Suprapubic skin (tissue), 4 donors: ENCODE measurements at places on chromosomes 3 and 15. TPM values are rescaled to one million over a fixed set of nuclear protein-coding genes. Genes with fewer than 3 reads are reported as not detected.

DNA sequence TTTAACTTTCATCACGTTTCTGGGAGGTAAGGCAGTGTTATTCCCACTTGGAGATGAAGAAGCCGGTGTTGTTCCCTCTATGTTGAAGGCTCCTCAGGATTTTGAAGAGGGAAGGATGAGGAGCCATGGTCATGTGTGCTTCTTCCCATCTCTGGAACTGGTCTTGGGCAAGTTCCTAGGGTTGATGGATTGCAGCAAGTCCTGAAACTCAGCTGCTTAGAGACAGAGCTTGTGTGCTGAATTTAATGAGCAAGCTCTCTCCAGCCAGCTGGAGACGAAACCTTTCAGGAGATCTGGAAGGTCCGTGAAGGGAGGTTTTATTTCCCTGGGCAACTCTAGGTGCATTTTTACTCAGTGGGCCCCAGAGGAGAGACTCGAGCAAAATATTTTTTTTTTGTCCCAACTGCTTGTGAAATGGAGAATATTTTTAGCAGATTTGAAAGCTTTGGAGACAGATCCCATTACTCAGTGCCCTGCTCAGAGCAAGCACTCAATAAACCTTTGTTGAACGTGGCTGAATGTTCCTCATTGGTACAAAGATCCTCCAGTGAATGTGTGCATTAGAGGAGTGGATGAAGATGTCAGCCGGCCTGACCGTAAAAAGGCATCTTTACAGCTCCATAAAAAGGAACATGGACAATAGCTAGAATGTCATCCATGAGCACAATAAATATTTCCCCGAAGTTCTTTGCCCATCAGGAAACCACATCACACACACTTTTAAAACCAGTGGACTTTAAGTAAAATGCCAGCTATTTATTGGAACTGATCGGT is 55.6 kb upstream of the RGMA start:
- DNase-seq = no peak

DNA sequence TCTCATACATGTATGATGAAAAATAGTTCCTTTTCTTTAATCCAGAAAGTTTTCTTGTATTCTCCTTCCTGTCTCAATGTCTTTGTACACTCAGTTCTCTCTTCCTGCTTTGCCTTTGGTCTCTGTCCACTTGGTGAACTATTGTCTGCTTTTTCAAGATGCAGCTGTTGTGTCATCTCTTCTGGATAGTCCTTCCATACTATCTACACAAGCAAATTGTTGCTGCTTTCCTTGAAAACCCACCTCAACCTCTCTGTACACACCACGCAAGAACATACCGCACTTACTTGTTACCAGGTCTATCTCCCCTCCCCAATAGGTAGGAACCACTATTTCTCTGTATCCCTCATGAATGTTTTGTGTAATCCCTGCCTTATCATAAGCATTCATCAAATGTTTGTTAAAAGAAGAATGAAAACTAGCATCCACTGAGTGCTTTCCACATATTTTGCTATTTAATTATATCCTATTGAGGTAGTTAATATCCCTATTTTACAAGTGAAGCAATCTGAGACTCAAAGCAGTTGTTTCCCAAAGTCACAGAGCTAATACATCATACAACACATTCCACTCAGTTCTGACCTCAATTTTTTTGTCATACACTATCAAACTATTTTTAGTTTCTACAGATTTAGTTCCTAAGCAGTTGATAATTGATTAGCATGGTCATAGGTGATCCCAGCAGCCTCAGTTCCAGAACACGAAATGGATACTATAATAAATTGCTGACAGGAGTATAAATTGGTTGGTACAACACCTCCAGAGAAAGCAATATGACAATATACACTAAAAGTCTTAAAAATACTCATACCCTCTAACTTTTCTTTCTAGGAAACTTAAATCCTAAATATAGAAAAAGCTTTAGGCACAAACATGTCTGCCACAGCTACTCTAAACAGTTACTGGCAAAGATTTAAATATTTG is 19.6 kb downstream of the HACL1 start:
- DNase-seq = no peak

DNA sequence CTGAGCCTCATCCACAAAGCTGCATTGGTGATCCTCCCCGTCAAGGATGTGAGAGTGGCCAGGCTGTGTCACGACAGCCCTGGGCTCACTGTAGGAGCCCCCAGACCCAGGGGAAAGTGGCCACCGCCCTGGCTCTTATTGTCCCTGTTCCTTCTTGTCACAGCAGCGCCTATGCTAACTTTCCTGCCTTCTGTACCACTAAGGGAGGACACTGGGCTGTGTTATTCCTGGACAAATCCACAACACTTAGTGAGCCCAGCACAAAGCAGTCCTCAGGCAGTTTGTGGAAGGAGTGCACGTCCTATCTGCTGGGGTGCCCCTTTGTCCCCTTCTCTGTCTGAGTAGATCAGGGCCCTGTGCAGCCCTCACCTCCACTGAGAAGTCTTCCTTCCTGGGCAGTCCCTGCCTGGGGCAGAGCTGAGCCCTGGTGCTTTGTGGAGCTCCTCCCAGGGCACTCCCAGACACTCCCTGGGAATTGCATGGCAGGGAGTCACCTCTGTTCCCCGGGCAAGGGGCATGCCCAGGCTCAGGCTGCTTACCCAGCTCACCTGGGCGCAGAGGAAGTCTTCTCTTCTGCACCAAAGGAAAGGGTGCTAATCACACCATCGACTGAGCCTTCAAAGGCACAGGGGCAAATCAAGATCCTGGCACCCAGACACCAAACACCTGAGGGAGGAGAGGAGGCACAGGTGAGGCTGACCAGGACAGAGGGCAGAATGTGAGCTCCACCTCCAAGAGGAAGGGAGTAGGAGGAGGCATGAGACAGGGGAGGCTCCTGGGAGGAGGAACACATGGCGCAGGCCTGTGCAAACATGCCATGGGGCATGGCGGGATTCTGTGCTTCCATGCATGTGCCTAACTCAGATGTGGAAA is 138.7 kb downstream of the KLF13 start:
- DNase-seq = peak; percentile 68

DNA sequence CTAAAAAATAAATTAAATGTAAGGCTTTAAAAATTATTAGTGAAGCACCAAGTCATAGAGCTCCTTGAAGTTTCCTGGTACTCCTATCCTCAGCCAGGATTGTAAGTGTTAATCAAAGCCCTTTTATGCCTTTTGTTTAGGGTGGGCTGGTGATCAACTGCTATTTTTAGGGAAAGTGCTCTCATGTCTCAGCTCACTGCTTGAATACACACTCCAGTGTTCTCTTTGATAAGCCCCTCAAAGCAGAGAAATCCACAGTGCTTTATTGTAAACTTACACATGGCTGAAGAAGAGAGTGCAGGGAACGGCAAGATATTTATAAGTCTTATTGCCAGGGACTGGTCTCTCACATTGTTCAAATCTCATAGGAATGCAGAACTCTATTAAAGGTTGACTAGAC is 156.4 kb upstream of the AZI2 start:
- no peak for DNase-seq

DNA sequence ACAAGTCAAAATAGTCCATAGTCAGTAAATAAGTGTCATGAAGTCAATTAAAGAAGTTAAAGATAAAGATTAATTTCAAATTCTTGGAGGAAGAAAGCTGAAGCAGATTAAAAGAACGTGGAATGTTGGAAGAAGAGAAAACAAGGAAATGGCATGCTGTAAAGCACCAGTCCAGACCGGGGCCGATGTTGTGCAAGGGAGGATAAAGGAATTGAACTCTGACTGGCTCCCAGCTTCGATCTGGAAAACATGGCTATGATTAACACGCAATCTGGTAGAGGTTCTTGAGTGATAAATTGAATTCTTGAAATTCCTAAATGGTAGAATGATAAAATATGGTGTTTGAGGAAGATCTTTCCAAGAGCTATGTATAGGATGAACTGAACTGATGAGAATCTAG is 194.4 kb downstream of the MEIS2 start:
- DNase-seq = no peak

DNA sequence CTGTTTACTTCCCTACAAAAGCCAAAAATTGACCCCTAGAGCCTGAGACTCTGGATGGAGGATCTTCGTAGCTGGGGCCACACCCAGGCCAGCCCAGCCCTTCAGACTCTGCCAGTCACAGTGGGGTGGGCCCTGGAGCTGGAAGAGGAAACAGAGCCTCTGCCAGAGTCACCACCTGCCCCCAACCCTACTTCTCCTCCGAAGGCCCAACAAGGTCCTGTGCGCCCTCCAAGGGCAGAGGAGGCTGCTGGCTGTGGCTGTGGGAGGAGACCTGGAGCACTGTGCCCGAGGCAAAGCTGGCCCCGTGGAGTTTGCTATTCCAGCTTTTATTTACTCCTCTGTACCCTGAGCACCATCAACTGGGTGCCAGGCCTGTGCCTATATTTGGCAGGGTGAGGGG is 19.0 kb downstream of the CISH start:
- no peak for DNase-seq

GRCh38 chr3:39317571-39318169 is 11.8 kb upstream of the CCR8 start:
- no peak for DNase-seq

GRCh38 chr15:52164631-52165265 is 26.4 kb downstream of the GNB5 start:
- DNase-seq = no peak

DNA sequence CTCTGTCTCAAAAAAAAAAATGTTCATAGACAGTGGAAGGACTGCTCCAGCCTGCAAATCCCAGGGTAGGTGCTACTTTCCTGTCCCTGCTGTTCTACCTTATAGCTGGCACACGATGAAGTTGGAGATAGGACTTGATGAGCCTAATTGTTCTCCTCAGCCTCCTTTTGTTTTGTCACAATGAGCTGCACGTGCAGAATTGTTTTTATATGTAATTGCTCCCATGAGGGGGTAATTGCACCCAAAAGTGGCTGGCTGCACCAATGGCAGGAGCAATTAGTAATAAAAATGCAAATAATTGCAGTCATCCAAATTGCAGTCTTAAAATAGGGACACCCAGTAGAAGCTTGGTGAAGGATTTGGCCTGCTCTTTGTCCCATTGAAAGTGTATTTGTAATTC is 63.0 kb upstream of the PFN2 start:
- DNase-seq = no peak

DNA sequence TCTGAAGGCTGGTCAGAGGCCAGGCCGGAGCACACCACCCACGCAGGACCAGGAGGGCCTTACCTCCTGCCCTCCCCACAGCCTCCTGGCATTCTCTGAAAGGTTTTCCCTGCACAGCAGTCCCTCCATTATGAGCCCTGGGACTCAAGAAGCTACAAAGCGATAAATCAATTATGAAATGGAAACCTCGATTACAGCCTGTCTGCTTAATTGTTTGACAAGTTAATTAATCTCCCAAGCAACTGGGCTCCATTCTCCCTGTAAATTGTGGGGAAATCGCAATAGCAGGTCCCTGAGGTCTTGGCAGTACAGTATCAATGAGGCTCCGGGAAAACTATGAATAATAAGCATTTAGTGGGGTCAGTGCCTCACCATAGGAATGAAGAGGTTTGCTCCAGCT is 683.5 kb downstream of the NTRK3 start:
- no peak for DNase-seq

- no peak for DNase-seq
Measured at GRCh38 chr3:113736548-113737089, 9.4 kb downstream of the NAA50 start.

GRCh38 chr3:168094877-168095610 is 680 bp downstream of the GOLIM4 start:
- DNase-seq = peak; percentile 85

GRCh38 chr3:161096771-161097367 is 8.3 kb downstream of the B3GALNT1 start:
- no peak for DNase-seq

GRCh38 chr15:82910721-82911120 is 41.8 kb downstream of the HOMER2 start:
- DNase-seq = no peak

- no peak for DNase-seq
Measured at GRCh38 chr15:36589971-36590370, 10.5 kb downstream of the CDIN1 start.

GRCh38 chr3:136657526-136657925 is 94.7 kb downstream of the STAG1 start:
- no peak for DNase-seq

- no peak for DNase-seq
Measured at GRCh38 chr3:53695324-53695690, 150.9 kb downstream of the CHDH start.

DNA sequence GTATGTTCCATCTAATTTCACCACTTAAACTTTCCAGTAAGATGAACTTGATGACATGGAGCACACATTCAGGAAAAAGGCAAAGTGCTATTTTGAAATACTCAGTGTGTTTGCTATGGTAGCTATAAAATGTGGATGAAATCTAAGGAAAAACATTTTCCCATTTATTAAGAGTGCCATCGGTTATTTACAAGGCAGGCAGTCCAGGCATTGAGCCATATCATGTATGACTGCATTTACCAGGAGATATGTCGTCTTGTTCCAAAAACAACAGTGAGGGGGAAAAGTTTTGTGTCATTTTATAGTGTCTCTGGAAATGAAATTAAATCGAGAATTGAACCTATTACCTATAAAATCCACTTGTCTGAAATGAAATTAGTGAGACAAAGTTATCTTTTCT is 13.7 kb downstream of the ANXA2 start:
- DNase-seq = no peak

DNA sequence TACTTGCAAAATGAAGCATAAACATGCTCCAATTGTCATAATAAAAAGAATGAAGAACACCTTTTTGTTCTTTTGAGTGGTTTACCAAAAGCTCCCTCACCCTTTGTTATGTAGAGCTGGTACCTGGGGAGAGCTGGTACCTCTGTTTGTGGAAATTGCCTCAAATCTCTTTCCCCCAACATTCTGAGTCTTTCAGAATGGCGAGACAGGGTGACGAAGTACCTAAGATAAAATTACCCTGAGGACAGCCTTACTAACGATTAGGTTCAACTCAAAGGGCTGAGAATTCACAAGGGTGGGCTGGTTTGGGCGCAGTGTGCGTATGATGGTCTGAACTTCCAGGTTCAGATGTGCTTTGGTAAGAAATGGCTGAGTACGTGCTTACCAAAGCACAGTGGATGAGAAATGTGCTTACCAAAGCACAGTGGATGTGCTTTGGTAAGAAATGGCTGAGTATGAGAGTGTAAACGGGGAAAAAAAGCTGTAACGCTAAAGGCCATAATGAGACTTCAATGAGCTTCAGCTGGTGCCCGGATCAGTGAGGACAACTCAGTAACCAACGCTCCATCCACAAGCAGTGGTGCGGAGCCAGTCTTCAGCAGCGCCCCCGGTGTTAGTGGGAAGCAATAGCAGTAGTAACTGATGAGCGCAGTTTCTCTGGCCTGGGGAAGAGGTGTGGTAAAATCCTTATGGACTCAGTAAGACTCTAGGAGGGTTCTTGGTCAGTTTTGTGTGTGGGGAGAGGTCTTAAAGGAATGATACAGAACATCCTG is 72.3 kb upstream of the LRIG1 start:
- no peak for DNase-seq

RPLP1 gene
- total RNA-seq = 623 TPM

FEZF2 gene
- not detected for total RNA-seq

CFAP20DC gene
- total RNA-seq = 0.53 TPM

CIDEC gene
- 27.7 TPM for total RNA-seq

SMCO1 gene
- not detected for total RNA-seq

CCDC39 gene
- not detected for total RNA-seq
